HTR-8/SVneo (cell line): ENCODE measurements at places on chromosomes 1 and 21.

- no peak for DNase-seq
Observed at GRCh38 chr21:26115899-26116298, 54.7 kb downstream of the APP start.

- DNase-seq, result no peak
Observed at GRCh38 chr1:105652109-105652508, 1404.4 kb upstream of the PRMT6 start.

DNA sequence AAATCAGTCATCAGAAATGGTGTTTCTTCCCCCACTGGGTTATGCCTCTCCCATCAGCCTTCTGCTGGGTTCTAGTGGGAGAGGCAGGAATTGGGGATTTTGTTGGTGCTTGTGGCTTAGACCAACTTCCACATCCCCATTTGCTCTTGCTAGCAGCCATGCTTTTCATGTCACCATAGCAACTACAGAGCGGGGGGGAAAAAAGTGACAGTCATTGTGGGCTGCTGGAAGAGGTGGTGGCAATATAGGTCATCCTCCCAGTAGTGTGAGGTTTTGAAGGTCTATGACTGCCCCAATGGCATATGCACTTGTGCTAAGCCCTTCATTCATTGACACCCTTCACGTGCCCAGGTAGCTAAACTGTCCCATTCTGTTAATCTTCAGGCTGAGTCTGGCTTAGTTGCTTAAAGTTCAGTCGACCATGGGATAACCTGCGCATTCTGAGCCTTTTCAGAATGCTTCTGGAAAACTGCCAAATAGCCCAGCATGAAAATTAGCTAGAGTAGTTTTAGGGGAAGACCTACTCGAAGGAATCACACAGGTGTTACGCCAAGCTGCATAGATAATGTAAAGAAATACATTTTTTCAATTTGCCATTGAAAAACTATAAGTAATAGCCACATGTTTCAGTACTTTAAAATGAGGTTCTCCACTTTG lies 53.7 kb upstream of the ZNF326 start:
- DNase-seq, result no peak

- DNase-seq, result no peak
Observed at GRCh38 chr1:223852337-223852736, 6.6 kb upstream of the TP53BP2 start.

GRCh38 chr1:94265906-94266305 lies 28.5 kb upstream of the ARHGAP29 start:
- DNase-seq, result no peak

DNA sequence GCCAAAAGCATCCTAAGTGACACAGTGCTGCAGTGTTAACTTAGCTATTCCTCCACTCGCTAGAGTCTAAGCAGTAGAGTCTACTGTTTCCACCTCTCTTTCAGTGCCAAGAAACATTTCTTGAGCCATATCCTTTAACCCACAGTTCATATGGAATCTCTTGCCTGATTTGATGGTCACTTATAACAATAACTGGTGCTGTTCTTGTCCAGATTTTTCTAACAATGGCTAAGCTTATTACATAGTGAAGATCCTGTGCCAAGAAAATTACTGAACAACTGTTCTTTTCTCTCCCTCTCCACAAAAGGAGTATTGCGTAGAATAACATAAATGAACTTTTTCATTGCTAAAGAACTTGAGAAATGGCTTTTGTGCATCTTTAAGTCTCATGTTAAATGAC lies 121.3 kb downstream of the CDC7 start:
- DNase-seq, result no peak

- DNase-seq, result peak; percentile 71
Observed at GRCh38 chr1:50348449-50349241, 74.6 kb downstream of the DMRTA2 start.

- DNase-seq, result peak; percentile 71
Observed at GRCh38 chr1:199272628-199273086, 633.8 kb downstream of the PTPRC start.

DNA sequence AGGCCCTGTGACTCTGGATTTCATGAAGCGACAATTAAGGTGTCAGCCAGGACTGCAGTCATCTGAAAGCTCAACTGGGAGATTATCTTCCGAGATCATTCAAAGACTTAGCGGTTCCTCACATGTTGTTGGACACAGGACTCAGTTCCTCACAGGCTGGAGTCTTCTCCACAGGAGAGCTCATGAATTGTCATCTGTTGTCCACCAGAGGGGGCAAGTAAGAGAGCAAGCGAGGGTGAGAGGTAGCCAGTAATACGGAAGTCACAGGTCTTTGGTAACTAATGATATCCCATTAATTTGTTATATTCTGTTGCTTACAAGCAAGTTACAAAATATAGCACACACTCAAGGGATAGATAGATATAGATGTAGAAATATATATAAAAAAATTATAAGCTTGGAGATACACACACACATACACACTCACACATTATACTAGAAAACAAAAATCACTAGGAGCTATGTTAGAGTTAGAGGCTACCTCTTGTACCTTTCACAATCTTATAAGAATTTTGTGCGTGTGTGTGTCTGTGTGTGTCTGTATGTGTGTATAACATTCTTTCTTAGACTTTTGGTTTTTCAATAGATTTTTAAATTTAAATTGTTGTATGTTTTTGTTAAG lies 1695.3 kb downstream of the BRINP3 start:
- DNase-seq, result peak; percentile 30

- no peak for DNase-seq
Observed at GRCh38 chr1:212466437-212466836, 33.7 kb downstream of the NENF start.

DNA sequence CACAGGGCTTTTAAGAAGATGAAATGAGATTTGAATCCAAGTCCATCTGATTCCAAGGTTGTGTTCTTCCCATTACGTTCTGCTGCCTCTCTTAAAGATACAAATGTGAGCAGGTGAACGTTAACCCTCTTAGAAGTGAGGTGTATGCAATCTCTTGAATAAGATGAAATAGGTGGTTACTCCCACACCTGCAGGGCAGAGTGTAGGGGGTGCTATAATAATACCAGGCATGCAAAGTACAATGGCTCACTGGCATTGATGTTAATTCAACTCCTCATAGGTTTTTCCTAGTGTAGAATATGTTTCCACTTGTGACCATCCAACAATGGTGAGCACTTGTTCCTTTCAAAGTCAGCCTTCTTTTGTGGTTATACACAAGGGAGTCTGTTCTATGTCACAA lies 163.0 kb downstream of the ASTN1 start:
- DNase-seq, result no peak

DNA sequence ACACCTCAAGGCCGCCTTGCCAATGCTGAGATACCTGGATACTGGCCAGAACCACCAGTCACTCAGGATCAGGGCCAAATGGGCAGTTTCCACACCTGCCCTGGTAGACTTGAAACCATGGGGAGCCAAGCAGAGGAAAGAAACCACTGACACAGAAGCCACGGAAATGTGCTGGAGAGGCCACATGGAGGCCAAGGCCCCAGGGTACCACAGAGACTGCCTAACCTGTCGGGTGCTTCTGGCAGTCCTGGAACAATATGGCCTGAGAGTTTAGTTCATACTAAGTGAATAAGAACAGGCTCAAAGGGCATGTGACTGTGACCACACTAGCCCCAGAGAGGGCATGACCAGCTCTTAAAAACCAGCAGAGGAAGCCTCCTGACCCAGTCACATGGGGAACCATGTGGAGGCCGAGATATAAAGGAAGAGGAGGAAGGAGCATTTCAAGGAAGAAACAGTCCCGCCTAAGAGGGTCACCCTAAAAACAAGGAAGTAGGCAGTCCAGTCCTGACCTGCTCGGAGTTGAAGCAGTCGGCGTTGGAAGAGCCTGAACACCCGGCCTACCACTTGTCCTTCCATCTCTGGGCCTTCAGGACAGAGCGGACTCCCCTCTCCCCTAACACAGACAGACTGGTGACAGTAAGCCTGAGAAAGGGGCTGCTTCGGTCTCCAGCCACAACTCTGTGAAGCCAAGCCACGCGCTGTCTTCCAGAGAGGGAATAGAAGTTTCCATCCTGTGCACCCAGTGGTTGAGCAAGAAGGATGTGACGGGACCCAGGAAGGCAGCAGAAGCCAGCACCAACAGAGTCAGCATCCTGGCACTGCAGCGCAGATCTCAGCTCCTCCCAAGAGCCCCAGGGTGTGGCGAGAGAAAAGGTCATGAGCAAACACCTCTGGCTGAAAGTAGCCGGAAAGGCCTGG lies at the start of gene DENND2D:
DENND2D (minus strand) TSS at position 766 of the 921 bp plus-strand sequence; CDS start at position 579, 187 bp downstream.
- no peak for DNase-seq

DNA sequence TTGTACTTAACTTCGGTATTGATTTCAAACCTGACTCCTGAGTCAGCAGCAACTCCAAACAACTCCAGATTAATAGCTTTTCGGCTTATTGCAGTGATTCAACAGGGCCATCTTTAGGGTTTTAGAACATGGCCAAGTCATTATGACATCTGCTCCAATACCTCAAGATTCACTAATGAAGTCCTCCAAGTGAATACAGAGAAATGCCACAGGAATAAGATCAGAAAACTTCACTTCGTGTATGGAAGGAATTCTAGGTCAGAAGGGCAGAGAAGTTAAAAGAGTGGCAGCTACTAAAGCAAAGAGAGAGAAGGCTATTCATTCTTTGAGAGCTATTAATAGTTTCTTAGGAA lies 7.6 kb upstream of the C1orf116 start:
- no peak for DNase-seq

DNA sequence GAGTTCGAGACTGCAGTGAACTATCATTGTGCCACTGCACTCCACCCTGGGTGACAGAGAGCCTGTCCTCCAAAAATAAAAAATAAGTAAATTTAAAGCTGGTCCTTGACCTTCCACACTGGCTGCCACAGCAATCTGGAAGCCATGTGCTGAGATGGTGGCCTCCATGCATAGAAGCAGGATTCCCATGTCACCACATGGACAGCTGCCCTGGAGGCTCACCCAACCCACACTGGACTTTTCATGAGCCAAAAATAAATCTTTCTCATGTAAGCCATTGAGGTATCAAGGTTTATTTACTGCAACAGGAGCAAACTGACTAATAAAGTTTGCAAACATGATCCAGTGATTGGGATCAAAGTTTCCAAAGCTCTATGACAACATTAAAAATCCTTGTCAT lies 88.5 kb downstream of the SETD4 start:
- no peak for DNase-seq

DNA sequence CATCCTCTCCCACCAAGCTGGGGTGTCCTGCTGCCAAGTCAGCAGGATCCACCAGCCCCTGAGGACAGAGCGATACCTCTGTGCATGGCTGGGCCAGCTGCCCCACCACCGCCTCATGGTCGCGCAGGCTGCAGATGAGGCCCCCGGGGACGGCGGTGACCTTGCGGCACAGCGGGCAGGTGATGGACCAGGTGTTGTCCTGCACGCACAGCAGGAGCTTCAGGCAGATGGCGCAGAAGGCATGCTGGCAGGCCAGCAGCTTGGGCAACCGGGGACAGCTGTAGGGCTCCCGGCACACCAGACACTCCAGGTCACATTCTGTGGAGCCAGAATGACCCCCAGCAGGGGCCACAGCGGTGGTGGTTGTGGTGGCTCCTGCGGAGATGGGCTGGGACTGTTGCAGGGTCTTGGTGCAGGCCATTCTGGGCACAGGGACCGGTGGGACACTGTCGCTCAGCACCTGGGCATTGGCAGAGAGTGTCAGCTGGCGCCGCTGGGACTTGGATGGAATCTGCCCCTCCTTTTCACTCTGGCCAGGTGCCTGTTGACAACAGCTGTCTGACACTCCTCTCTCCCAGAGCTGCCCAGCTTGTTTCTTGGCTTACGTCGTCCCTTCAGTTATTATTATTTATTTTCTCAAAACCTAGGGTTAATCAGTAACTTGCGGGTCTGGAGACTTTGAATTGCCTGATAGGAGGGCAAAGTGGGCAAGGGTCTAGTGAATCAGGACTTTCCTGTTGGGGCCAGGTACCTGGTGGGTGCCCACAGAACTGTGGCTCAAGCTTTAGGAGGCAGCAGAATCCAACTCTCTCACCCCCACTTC lies at the start of gene RNF186:
RNF186 (minus strand) TSS at position 603 of the 823 bp plus-strand sequence; CDS start at position 421, 182 bp downstream.
- no peak for DNase-seq
